ENCODE measurements at places on chromosomes 5 and 9. TPM values are rescaled to one million over a fixed set of nuclear protein-coding genes. Genes with fewer than 3 reads are reported as not detected.

CCL27 gene
- total RNA-seq = not detected

GFPT2 gene
- total RNA-seq = 15.9 TPM

TMEM171 gene
- 1.3 TPM for total RNA-seq

PRSS3 gene
- 3.5 TPM for total RNA-seq

ENTREP1 gene
- 3.4 TPM for total RNA-seq

BTNL3 gene
- total RNA-seq = 31.3 TPM

HMCN2 gene
- 0.20 TPM for total RNA-seq

ARHGEF39 gene
- total RNA-seq = 1.8 TPM

AGXT2 gene
- total RNA-seq = 8.0 TPM

NDFIP1 gene
- 80.3 TPM for total RNA-seq

SHC3 gene
- total RNA-seq = 1.4 TPM

PFDN1 gene
- total RNA-seq = 86.1 TPM

ROR2 gene
- 24.7 TPM for total RNA-seq

TMEM174 gene
- not detected for total RNA-seq

FAM163B gene
- 0.68 TPM for total RNA-seq

MYORG gene
- 30.0 TPM for total RNA-seq

PDE6A gene
- total RNA-seq = 3.6 TPM

NSUN2 gene
- total RNA-seq = 31.4 TPM

TRPM3 gene
- 0.60 TPM for total RNA-seq

ASPN gene
- 33.6 TPM for total RNA-seq

TAF11L10 gene
- total RNA-seq = not detected

LHFPL2 gene
- 39.9 TPM for total RNA-seq

CNTFR gene
- 2.1 TPM for total RNA-seq

CNTLN gene
- 9.2 TPM for total RNA-seq

SERF1A gene
- total RNA-seq = 10.2 TPM

APBA1 gene
- total RNA-seq = 12.0 TPM

PCDHB3 gene
- total RNA-seq = 4.1 TPM

GABRA6 gene
- not detected for total RNA-seq

TBCA gene
- total RNA-seq = 267 TPM

TMEM267 gene
- 19.4 TPM for total RNA-seq

PAPPA gene
- 8.9 TPM for total RNA-seq

WDR31 gene
- 1.4 TPM for total RNA-seq

FBXO4 gene
- total RNA-seq = 15.3 TPM

PPP3R2 gene
- total RNA-seq = not detected

PCDHGB7 gene
- 6.9 TPM for total RNA-seq

TMC1 gene
- total RNA-seq = not detected

CTNNA1 gene
- total RNA-seq = 349 TPM

PCDHB9 gene
- total RNA-seq = 1.2 TPM

MEGF10 gene
- total RNA-seq = 6.7 TPM
